ENCODE measurements at places on chromosomes 5 and 9. TPM values are rescaled to one million over a fixed set of nuclear protein-coding genes. Genes with fewer than 3 reads are reported as not detected.

DNA sequence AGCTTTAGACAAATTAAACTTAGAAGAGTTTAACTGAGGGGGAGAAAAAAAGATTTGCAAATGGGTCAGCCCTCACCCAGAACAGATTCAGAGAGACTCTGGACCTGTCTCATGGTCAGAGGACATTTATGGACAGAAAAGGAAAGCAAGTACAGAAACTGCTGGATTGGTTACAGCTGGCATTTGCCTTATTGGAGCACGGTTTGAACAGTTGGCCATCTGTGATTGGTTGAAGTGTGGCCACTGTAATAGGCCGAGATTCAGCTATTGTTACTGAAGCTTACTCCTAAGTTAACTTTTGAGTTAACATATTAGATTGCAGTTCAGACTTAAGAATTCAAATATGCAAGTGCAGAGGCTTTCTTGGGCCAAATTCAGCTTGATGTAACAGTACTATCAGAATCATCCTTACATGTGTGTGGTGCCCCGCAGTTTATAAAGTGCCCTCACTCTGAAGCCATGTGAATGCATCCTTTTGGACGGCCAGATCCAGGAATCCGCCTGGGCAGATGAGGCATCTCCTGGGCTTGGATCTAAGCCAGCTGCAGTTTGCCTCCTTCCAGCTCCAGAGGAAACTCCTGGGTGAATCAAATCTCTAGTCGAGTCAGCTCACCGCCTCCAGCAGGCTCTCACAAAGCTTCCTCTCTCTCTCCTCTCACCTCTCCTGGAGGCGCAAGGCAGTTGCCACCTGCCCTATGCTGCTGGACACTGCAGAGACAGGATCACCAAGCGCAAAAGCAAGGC, 165.2 kb downstream of the ADAMTS12 start:
- no peak for DNase-seq

DNA sequence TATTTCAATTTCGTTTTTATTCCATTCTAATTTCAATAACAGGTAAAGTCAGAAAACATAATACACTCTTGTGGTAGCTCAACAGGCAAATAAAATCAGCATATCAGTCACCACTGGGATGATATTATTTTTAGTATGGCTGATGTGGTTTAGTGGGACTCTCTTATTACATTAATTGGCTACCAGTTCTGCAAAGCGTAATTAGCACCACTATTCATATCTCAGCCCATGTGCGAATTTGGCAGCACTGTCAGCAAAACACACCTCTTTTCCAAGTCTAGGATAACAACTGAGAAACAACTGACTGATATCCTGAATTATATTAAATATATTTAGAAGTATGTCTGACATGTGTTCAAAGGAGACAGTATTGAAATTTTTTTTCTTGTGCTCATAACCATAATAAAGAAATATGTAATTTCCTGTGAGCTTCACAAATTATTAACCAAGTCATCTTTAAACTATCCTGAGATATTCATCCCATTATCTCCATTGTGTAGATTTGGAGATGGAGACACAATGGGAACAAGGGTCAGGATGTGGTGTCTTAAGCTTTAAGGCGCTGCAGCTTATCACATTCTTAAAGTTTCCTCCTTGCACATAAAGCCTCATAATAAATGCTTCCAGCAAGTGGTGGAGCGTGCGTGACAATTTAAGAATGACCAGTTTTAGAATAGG, 212.4 kb downstream of the TLE1 start:
- no peak for DNase-seq

- no peak for DNase-seq
Observed at GRCh38 chr9:34796924-34797323, 87.0 kb upstream of the CCL21 start.

DNA sequence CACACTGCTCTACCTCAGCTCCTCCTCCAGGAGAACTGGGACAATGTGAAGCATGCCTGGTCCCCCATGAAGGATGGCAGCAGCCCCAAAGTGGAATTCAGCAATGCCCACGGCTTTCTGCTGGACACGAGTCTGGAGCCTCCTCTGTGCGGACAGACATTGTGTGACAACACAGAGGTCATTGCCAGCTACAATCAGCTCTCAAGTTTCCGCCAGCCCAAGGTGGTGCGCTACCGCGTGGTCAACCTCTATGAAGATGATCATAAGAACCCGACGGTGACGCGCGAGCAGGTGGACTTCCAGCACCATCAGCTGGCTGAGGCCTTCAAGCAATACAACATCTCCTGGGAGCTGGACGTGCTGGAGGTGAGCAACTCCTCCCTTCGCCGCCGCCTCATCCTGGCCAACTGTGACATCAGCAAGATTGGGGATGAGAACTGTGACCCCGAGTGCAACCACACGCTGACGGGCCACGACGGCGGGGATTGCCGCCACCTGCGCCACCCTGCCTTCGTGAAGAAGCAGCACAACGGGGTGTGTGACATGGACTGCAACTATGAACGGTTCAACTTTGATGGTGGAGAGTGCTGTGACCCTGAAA, 34.1 kb downstream of the PAPPA start:
- DNase-seq, result no peak

DNA sequence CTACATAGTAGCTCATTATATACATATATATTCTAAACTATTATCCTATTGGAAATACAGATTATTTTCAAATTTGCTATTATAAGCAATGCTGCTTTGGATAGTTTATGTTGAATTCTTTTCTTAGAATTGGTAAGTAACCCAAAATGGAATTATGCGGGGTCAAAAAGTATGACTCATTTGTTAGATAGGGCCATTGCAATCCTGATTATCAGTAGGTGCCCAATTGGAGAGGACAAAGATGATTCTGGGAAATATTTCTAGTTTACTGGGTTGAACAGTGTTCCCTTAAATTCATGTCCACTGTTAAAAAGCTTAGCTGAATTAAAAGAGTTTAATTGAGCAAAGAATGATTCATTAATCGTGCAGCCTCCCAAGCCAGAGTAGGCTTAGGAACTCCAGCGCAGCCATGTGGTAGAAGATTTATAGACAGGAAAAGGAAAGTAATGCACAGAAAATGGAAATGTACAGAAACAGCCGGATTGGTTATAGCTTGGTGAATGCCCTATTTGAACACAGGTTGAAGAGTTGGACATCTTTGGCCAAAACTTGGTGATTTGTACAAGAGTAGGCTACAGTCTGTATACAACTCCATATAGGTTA, 81.8 kb downstream of the GDNF start:
- no peak for DNase-seq

GRCh38 chr5:59354811-59355210, 538.7 kb downstream of the PDE4D start:
- DNase-seq, result no peak

Gene PCDHB4
- total RNA-seq, result not detected
